Activated T-cell treated with anti-CD3 and anti-CD28 coated beads, Interleukin-2, amount 50 U/mL, for 4 hours (primary cell): ENCODE measurements at places on chromosomes 12 and 14.

- DNase-seq = no peak
Observed at GRCh38 chr14:72111911-72112310, 179.7 kb downstream of the RGS6 start.

GRCh38 chr12:104243551-104243950 is 28.0 kb downstream of the TXNRD1 start:
- no peak for DNase-seq

DNA sequence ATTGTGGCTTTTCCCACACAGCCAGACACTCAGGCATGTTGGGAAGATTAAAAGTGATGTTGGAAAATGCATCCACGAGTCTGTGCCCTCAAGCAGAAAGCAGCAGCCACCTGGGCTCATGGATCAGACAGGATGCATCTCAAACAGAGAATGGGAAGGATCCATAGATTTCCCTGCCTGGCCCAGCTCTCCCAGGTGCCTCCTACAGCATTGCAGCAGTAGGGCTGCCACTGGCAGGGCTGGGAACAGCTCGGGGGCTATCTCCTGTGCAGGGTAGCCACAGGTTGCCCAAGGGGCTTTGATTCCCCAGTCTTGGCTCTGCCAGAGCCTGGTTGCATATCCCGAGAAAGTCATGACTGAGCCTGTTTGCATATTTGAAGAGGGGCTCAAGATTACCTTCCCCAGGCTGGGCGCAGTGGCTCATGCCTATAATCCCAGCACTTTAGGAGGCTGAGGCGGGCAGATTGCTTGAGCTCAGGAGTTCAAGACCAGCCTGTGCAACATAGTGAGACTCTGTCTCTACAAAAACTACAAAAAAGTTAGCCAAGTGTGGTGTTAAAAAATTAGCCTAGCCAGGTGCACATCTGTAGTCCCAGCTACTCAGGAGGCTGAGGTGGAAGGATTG is 19.5 kb downstream of the C14orf132 start:
- no peak for DNase-seq

- DNase-seq = no peak
Observed at GRCh38 chr12:123453165-123453564, 4.8 kb upstream of the SNRNP35 start.

DNA sequence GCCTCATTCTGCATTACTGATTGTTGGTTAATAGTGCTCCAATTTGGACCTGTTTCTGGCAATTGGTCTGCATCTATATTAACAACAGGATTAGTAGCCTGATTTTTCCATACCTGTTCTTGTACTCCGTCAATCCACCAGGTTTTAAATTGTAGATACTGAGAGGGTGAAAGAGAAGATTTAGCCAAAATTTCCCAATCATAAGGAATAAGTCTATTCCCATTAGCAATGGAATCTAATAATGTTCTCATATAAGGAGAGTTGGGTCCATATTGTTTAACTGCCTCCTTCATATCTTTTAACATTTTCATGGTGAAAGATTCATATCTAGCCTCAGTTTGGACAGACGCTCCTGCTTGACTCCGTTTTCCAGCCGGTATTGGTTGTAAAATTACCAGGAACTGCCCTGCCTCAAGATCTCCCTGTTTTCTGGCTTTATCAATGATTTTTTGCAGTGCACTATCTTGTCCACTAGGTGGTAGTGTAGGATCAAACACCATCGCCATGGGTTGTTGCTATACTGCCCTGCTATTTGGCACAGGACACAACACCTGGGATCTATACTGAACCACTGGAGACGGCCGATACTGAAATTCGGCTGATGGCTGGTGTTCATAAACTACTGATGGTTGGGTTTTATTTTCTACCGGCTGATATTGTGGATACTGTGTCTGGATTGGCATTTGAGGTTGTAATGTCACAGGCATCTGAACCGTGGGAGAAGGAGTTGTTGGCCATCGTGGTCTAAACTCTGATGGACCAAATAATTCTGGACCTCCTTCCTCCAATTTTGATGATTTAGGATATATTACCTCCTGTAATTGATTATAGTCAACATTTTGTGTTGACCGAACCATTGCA is 25.2 kb downstream of the DHRS4L2 start:
- peak; percentile 30 for DNase-seq
